ENCODE measurements at places on chromosomes 13 and 19.
A peak's percentile ranks its signal among the peaks of the same experiment; 100 is the strongest.

DNA sequence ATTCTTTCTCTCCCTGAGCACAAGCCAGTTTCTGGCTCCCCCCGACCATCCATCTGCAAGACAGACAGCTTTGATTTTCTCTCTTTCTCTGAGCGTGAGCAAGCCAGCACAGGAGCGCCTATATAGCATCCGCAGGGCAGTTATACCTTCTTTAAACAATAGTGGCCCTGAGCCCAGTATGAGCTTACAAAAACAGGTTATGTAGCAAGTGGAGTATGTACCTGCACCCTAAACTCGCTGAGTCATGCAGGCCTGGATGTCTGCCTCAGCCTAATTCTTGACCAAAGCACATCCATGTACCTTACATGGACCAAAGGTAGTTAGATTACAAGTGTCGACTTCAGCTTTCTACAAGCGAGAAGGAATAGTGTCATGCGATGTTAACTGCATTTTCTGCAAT lies 61.7 kb downstream of the RAP2A start:
- DNase-seq, result no peak

GRCh38 chr19:14089662-14090508 lies 666 bp downstream of the SAMD1 start:
- DNase-seq, result peak; percentile 65

- peak; percentile 80 for DNase-seq
Measured at GRCh38 chr13:33509642-33510229, 224.2 kb upstream of the STARD13 start.

DNA sequence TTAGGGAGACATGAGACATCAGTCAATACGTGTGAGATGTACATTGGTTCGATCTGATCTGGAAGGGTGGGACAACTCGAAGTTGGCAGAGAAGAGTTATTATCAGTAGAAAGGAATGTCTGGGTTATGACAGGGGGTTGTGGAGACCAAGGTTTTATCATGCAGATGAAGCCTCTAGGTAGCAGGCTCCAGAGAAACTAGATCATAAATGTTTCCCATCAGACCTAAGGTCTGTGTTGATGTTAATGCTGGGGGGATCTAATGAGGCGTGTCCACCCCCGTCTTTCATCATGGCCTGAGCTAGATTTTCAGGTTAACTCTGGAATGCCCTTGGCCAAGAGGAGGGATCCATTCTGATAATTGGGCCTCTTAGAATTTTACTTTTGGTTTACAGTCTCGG lies 187.0 kb upstream of the KL start:
- DNase-seq, result peak; percentile 10

DNA sequence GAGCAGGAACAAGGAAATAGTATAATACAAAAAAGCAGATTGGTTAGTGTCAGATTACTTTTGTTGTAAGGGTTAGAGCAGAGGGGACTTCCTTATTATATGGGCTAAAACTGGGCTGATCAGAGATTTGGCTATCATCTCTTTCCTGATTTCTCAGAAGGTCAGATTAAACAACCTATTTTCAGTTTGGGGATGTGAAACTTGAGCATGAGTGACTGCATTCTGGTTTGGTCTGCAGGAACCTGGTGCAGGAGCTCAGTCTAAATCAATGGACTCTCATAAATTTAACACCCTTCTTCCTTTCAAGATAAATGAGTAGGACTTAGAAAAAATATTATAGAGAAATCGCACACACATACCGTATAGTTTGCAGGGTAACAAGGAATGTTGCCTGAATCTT lies 12.9 kb upstream of the RFXAP start:
- DNase-seq, result no peak

DNA sequence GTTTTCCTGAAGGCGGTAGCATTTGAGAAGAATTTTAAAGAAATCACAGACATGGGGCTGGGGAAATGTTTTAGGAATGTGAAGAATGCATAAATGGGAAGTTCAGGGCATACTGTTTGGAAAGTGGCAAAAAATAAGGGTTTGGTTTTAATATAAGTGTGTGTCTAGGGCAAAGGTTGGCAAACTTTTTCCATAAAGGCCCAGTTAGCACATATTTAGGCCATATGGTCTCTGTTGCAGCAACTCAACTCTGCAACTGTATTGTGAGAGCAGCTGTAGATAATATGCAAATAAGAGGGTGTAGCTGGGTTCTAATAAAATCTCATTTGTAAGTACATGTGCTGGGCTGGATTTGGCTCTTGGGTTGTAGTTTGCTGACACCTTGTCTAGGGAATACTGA lies 521.9 kb downstream of the DIAPH3 start:
- peak; percentile 37 for DNase-seq

DNA sequence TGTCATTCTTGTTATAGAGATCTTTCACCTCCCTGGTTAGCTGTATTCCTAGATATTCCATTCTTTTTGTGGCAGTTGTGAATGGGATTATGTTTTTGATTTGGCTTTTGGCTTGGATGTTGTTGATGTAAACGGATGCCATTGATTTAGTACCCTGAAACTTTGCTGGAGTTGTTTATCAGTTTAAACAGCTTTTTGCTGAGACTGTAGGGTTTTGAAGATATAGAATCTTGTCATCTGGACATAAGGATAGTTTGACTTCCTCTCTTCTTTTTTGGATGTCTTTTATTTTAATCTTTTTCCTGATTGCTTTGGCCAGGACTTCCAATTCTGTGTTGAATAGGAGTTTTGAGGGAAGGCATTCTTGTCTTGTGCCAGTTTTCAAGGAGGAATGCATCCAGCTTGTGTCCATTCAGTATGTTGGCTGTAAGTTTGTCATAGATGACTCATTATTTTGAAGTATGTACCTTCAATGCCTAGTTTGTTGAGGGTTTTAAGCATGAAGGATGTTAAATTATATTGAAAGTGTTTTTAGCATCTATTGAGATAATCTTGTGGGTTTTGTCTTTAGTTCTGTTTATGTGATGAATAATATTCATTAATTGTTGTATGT lies 16.8 kb downstream of the ZNF431 start:
- DNase-seq, result peak; percentile 65

DNA sequence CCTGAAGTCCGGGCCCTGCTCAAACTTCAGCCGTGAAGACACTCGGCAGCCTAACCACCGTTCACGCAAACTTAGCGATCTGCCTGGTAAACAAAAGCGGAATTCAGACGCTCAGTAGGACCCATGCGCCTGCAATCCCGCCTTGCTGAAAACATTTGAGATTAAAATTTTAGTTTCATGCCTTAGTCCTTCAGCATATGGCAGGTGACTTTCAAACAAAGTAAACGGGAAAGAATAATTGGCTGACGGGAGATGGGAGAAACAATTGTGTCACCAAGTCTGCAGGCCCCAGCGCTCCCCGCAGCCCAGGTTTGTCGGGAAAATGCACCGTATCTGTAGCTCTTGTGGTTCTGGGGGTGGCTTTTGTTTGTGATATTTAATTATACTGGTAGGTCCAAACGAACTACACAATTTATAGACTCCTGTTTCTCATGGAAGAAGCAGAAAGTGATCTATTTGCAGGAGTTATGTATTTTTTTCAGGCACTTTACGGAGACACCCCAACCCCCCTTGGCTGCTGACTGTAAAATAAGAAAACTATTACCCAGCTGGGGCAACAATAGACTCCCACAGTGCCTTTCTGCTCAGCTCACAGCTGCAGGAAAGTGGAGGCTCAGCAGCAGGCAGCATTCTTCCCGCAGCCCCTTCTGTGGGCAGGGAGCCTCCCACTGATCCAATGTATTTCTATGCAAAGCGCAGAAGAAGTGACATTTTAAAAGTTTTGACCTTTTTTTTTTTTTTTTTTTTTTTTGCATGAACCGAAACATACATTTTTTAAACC lies 94.8 kb downstream of the SOX1 start:
- no peak for DNase-seq

- DNase-seq, result peak; percentile 51
Measured at GRCh38 chr19:18278521-18279265, 2.7 kb downstream of the JUND start.

DNA sequence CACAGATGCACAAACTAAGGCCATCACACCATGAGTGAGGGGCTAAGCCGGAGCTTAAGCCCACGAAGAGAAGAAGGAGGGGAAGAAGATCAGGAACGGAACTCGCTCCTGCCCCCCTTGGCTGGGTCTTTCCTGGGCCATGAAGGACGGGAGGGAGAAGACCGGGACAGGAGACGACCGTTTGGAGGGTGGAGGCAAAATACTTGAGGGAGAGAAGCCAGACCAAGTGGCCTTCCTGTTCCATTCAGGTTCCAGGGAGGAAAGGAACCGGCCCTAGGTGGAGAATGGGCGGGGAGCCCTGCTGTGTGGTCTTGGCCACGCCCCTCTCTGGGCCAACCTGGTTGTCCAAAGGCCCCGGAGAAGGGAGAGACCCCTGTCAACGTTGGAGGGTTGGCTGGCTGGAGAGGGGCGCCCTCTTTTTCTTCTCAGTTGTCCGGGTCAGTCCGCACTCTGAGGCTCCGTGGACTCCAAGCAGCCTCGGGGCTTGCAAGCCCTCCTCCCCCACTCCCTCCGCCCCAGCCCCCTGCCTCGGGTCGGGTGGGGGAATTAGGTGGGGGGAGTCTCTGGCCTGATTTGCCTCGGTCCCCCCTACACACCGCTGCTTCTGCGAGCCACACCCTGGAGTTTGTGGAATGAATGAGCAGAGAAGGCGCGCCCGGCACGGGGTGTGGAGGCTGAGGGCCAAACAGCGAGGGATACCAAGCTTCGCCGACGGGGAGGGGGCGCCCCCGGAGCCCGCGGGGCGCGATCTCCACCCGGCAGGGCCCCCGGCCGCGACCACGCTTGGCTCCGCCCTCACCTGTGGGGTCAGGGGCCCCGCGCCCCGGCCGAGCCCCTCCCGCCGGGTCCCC lies 757 bp downstream of the FBN3 start:
- no peak for DNase-seq

DNA sequence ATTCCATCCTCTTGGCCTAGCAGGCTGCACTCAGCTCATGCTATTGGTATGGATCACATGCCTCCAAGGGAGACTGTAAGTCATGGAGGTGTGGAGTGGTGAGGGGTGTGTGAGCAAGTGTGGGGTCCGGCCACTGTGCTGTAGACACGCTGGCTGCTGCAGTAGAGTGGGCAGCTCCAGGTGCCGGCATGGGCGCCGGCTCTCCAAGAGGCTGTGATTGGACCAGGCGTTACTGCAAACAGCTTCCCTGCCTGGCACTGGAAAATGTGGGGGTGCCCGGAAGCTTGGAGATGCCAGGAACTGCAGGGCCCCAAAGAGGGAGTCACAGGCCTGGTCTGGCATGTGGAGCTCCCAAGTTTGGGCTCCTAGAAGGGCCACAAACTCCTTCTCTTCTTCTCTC lies 245.7 kb downstream of the GPC6 start:
- DNase-seq, result no peak

- no peak for DNase-seq
Measured at GRCh38 chr13:48232420-48233045, 473 bp upstream of the ITM2B start.
